ENCODE measurements at places on chromosomes 7 and 10.

DNA sequence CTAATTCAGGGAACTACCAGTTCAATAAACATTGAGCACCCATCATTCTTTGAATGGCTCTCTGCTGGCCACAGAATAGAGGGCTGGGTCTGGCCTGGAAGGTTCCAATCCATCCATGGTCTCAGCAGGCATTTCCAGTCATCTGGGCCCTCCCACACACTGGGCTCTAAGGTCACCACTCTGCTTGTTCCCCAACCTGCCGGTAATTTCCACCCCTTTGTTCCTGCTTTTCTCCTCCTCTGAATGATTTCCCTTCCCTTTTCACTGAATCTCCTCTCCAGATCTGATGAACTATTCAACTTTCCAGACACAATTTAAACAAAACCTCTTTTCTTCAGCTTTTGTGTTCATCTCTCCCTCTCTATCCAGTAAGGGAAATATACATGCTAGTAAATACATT lies 2.6 kb downstream of the BZW2 start:
- DNase-seq: no peak

DNA sequence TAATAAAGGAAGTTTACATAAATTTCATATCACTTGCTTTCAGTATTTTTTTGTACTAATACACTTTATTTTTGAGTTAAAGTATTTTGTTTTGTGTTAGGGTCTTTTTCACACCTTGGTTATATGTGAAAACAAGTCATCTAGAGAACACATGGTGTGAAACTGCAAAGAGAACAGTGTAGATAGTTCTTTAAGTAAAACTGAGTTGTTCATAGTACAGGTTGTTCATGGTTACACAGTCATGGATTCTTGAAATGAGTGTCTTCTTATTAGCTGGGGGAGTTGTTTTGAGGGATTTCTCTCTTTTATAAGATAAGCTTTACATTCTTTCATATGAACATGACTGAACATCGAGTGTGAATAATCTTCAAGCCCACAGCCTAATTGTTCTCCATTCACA lies 244.2 kb downstream of the THSD7A start:
- no peak for DNase-seq

GRCh38 chr7:1455241-1455939 lies 3.9 kb downstream of the MICALL2 start:
- no peak for DNase-seq

- no peak for DNase-seq
Measured at GRCh38 chr7:134155206-134155605, 28.1 kb downstream of the LRGUK start.

DNA sequence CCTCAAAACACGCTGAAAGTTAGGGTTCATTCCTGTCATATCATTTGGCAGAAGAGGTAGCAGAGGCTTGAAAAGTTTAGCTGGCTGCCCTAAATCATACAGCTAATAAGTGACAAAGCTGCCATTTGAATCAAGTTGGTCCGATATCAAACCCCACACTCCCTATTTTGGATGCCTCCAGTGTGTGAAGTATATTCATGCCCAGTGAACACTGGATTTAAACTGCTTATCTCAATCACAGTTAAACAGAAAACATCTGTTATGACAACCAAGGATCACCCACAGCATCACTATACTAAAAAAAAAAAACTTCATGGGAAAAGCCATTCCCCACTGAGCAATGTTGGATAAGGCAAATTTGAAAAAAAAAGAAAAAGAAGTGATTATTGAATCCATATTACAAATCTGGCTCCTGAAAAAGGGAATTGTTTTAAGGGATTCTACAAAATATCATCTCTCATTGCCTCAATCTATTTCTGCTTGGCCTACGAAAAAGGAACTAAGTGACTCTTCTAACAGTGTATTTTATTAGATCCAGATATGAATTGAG lies 48.3 kb downstream of the ABCB1 start:
- DNase-seq: no peak

- DNase-seq: peak; percentile 83
Measured at GRCh38 chr10:46216836-46217751, 69.7 kb upstream of the ANTXRL start.

DNA sequence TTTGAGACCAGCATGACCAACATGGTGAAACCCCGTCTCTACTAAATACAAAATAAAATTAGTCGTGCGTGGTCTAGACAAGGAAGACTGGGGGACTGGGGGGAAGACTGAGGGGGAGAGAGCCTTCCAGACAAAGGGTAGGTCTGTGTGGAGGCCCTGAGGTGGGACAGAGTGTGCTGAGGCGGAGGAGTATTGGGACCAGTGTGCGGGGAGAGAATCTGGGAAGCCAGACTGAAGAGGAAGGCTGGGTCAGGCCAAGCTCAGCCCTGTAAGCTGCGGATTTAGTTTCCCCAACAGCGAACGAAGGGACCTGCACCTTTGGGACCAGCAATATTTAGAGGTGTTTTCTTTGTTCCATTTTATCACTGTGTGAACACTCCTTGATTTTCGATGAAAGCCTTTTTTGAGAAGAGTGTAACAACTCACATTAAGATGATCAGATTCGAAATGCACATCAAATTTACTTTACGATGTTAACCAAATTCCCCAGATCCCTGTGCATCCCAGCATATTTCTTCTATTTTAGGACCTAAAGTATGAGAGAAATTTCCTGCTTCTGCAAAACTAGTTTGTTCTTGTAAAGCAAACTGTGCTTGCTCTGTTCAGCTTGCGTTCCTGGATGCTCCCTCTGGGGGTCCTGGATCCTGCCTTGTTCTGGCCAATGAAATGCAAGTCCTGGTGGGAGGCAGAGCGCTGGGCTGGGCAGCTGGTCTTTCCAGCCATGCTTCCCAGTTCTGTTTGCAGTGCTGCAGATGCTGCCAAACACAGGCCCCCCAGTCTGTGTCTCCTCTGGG lies 39.4 kb downstream of the PLAU start:
- no peak for DNase-seq

- DNase-seq: no peak
Measured at GRCh38 chr10:36606234-36606839, 519.1 kb upstream of the ANKRD30A start.
